ENCODE measurements at places on chromosomes 16 and 17. TPM values are rescaled to one million over a fixed set of nuclear protein-coding genes. Genes with fewer than 3 reads are reported as not detected.

Gene HS3ST3A1
- 47.7 TPM for total RNA-seq

Gene FOXN1
- total RNA-seq, result under 0.01 TPM

Gene TEKT5
- not detected for total RNA-seq

Gene TBX21
- 0.12 TPM for total RNA-seq

Gene PABPN1L
- total RNA-seq, result not detected

Gene IGFALS
- under 0.01 TPM for total RNA-seq

Gene AGRP
- not detected for total RNA-seq

Gene CYB561
- total RNA-seq, result 15.7 TPM

Gene C17orf78
- total RNA-seq, result not detected

Gene C1QTNF1
- total RNA-seq, result 21.0 TPM

Gene BAIAP3
- 0.33 TPM for total RNA-seq

Gene SOX15
- total RNA-seq, result 0.12 TPM

Gene MOSMO
- total RNA-seq, result 29.7 TPM

Gene MEIOB
- 0.50 TPM for total RNA-seq

Gene SECTM1
- 3.9 TPM for total RNA-seq

Gene ABCA9
- 7.0 TPM for total RNA-seq

Gene BICDL2
- 0.25 TPM for total RNA-seq

Gene TNFRSF17
- not detected for total RNA-seq

Gene VPS35
- total RNA-seq, result 177 TPM

Gene SPNS2
- not detected for total RNA-seq

Gene BCO1
- 0.12 TPM for total RNA-seq

Gene PDILT
- not detected for total RNA-seq

Gene TBC1D3I
- total RNA-seq, result not detected

Gene MT1E
- total RNA-seq, result 132 TPM

Gene KIF19
- total RNA-seq, result not detected

Gene KCNH6
- not detected for total RNA-seq

Gene VASN
- total RNA-seq, result 94.3 TPM

Gene JPH3
- total RNA-seq, result not detected

Gene CDRT4
- total RNA-seq, result 4.1 TPM

Gene DECR2
- total RNA-seq, result 15.9 TPM

Gene OR1F1
- total RNA-seq, result not detected

Gene ZNF385C
- total RNA-seq, result not detected

All from uterine smooth muscle cell (primary cell).